Psoas muscle (tissue), 8 donors: ENCODE measurements at places on chromosomes 2 and 18.

- no peak for DNase-seq
These were observed 28.8 kb upstream of the EVA1A start for GRCh38 chr2:75589391-75590105.

GRCh38 chr2:73987109-73987947, 2.6 kb downstream of the TET3 start:
- peak; percentile 63 for DNase-seq

DNA sequence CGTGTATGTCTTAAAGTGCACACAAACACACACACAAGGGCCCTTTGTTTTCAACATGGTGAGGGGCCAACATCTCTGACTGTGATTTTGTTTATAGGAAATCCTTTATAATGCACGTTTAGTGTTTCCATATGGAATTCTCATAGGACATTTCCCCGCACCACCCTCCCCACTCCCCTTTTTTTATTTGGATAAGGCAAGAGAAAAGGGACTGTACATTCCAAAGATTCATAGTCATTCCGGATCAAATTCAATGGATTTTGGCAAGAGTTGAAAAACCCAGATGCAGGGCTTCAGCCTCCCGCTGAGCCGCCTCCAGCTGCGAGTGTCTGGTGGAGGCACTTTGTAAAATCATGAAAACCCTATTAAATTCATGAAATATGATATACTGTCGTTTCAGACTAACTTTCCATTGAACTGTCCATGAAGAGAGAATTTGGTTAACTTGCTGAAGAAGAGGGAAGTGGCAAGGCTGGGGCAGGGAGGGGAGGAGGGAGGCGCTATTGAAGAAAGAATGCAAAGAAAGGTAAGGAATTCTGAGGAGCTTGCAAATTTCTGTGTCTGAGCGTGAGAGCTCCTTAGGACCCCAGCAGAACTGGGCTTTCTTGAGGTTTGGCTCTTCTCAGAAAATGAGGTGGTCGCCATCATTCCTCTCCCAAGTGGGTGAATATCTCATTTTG, 25.8 kb upstream of the SLC14A2 start:
- peak; percentile 33 for DNase-seq

GRCh38 chr2:144914622-144915318, 394.9 kb upstream of the ZEB2 start:
- no peak for DNase-seq

DNA sequence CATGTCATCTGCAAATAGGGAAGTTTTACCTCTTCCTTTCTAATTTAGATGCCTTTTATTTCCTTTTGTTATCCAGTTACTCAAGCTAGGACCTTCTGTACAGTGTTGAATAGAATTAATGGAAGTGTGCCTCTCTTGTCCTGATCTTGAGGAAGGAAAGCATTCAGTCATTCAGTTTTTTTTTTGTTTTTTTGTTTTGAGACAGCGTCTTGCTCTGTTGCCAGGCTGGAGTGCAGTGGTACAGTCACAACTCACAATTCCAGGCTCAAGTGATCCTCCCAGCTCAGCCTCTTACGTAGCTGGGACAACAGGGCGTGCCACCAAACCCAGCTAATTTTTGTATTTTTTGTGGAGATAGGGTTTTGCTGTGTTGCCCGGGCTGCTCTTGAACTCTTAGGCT, 203.9 kb upstream of the ALPP start:
- DNase-seq, result no peak

- no peak for DNase-seq
These were observed 104.4 kb downstream of the DOCK10 start for GRCh38 chr2:224937887-224938286.
